Suppressor macrophage (primary cell): ENCODE measurements at places on chromosomes 1 and 21.
A peak's percentile ranks its signal among the peaks of the same experiment; 100 is the strongest.

GRCh38 chr1:232307296-232308017, 322.5 kb downstream of the SIPA1L2 start:
- DNase-seq, result no peak

DNA sequence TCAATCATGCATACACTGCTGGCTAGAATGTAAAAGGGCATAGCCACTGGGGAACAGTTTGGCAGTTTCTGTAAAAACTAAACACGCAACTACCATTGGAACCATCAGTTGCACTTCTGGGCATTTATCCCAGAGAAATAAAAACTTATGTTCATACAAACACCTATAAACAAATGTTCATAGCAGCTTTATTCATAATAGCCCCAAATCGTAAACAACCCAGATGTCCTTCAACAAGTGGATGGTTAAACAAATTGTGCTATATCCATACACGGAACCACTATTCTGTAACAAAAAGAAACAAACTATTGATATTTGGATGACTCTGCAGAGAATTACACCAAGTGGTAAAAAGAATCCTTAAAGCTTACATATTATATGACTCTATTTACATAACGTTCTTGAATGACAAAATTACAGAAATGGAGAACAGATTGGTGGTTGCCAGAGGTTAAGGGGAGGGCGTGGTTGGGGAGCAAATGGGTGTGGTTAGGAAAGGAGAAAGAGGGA, 22.8 kb downstream of the LACTBL1 start:
- DNase-seq, result no peak

DNA sequence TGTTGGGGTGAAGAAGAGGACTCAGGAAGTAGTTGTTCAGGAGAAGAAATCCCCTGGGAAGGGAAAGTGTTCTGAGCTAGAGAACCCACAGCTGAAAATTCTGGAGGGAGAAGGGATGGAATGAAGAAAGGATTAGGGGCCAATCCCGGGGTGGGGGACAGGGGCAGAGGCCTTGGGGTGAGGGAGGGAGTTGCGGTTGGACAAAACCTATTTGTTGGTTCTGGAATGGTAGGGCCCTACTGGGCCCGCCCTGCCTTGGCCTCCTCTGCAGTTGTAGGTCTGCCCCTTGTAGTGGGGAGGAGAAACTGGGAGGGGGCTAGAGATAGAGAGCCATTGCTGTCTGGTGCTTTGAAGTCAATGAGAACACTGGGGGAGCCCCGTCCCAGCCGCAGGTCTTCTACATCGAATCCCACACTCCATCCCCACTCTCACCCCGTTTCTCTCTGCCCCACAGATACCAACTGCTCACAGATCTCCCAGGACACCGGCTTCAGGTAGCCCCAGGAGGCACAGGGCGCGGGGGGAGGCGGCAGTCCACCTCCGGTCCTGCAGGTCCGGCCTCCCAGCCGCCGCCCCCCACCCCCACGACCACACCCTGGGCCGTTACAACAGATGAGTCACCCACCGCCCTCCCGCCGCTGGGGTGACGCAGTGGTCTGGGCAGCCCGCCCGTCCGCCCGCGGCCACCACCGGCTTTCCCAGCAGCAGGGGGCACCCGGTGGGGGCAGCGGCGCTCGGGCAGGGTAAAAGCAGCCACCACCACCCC, 1.1 kb downstream of the TAGLN2 start:
- peak; percentile 87 for DNase-seq

DNA sequence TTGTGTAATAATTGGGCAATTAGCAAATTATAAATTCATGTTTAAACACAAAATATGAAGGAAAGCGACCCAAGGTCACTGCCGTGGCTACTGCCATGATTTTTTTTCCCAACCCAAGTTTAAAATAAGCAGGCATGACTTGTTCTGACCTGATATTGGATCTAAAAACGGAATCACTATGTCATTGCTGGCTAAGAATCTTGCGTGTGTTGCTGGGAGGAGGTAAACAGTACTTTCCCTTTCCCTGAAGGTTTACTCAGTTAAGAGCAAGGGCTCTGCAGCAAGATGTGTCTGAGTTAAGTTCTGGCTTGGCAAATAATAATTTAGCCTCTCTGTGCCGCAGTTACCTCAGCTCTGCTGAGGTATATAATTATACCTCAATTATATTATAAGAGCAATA, 125.7 kb upstream of the L1TD1 start:
- no peak for DNase-seq

- no peak for DNase-seq
These were observed 188.3 kb upstream of the PALMD start for GRCh38 chr1:99457381-99458165.

GRCh38 chr1:19921310-19921709, 2.1 kb downstream of the PLA2G2E start:
- DNase-seq, result no peak

DNA sequence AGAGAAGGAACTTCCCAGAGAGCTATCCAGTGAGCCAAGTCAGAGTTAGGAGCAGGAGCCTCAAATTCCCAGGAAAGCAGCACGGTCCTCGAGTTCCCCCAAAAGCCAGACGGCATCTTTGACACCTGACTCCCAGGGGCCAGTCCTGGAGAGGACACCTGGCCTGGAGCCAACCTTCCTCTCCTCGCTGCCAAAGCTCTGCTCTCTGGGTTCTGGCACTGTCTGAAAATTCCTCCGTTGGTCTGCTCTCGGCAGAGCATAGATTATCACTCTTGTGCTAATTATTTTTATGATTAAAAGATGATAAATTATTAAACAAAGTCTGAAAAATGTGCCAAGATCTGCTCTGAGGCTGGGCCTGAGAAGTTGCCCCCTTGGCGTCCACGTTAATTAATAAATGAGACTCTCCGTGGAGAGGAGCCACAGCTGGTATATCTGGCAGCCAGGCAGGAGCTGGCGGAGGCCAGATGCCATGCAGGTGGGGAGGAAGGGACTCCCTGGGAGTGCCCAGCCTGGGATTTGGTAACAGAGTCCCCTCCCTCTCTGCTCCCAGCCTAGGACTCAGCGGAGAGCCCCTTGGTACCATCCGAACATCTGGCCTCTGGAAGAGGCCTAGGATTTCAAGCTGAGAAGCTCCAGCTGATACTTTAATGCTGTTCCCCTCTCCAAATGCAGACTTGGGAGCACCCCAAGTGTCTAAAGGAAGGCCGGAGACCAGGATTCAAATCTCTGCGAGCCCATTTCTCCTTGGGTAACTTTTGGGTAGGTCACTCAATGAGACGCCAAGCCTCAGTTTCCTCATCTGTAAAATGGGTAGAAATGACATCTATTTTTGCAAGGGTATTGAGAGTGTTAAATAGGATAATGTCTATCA, 163.7 kb upstream of the POU3F1 start:
- DNase-seq, result no peak

DNA sequence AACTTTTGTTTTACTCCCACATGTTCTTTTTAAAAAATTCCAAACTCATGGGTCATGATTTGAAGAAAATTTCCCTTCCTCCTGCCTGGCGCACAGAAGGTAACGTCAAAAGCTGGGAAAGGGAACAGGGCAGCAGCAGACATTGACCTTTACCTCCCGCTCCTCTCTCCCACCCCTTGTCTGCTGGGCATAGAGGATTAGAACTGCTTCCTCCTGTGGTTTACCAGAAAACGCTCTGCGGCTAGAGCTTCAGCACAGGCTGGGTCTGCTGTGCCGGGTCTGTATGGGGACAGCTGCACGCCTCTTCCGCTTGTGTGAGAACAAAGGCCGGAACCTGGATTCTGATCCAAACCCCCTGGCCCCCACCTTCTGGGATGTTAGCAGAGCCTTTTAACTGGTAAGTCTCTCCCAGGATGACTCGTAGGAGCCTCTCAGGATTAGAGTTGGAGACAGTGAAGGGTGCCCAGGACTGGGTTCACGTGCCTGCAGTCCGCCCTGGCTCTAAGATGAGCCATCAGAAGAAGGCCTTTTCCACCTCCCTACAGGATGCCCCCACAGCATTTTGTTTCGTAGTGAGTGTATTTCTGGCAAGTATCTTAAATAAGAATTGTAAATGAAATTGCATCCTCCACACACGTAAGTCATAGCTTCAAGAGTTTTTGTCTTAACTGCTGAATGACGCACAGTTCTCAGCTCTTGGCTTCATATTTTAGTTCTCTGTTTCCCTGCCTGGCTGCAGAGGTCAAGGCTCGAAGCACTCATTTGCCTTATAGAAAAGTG, 5.2 kb downstream of the H6PD start:
- peak; percentile 89 for DNase-seq

DNA sequence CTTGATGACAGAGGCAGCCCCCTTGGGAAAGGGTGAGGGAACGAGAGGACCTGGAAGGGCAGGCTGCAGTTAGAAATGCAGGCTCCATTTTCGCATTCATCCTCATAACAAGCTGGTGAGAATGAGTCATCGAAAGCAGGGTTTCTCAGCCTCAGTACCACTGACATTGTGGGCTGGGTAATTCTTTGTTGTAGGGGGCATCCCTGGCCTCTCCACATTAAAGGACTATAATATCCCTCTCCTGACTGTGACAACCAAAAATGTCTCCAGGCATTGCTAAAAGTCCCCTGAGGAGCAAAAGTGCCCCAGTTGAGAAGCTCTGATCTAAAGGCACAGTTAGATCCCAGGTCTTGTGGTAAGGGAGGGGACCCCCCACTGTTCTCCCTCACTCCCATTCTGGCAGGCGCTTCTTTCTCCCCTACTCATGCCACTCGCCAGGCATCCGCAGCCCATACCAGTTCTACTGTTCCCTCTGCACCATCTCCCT, 20.4 kb downstream of the KCNN3 start:
- no peak for DNase-seq

DNA sequence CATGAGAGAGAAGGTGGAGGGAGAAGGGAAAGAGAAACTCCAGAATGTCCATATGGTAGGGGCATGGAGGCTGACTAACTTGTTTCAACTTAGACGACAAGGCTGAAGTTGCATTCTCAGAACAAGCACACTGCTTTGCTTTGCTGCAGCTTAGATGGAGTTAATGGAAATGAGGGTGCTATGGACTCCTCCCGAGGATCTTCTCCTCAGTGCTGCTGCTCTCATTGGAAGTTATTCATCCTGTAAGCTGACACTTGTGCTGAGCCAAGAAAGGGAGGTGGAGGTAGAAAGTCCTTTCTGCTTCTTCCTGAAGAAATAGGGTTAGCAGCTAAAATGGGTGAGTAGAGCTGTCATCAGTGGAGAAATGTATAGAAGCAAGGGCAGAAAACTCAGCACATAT, 215.3 kb downstream of the SEC16B start:
- DNase-seq, result no peak

GRCh38 chr1:121414905-121415304, 230.1 kb downstream of the SRGAP2C start:
- no peak for DNase-seq
